ENCODE measurements at places on chromosomes 3 and 15. TPM values are rescaled to one million over a fixed set of nuclear protein-coding genes. Genes with fewer than 3 reads are reported as not detected.
A peak's percentile ranks its signal among the peaks of the same experiment; 100 is the strongest.

IQCB1 gene
- total RNA-seq, result 28.2 TPM

PRSS50 gene
- 0.23 TPM for total RNA-seq

STRIT1 gene
- total RNA-seq, result not detected

BOC gene
- 86.6 TPM for total RNA-seq

KLHL40 gene
- total RNA-seq, result not detected

RNF168 gene
- total RNA-seq, result 24.6 TPM

PLCH1 gene
- total RNA-seq, result 6.3 TPM

P2RY14 gene
- total RNA-seq, result 1.2 TPM

ASB14 gene
- total RNA-seq, result not detected

CCRL2 gene
- total RNA-seq, result 1.1 TPM

ARL6IP5 gene
- total RNA-seq, result 77.4 TPM

DNA sequence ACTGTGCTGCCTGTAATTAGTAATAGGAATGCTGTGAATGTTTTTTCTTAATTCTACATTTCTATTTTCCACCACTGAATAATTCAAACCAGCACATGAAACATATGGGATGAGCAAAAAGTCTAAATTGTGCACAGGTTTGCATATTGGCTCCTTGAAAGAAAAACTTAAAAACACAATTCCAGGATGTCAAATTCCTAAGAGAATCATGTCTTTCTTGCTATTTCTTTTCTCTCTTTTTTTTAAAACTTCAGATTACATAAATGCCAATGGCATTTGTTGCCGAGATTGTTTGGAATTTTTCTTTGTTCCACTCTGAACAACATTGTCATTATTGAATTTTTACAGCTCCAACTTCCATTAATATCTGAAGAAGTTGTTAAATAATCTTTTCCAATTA, 60.8 kb downstream of the VGLL3 start:
- no peaks in the 10 kb centered on the region for H3K36me3 ChIP-seq
- no peak overlapping the region for H3K4me3 ChIP-seq
- DNase-seq, result no peak
- H3K27me3 ChIP-seq, result no peaks in the 10 kb centered on the region
- no peaks in the 10 kb centered on the region for H3K4me1 ChIP-seq

DNA sequence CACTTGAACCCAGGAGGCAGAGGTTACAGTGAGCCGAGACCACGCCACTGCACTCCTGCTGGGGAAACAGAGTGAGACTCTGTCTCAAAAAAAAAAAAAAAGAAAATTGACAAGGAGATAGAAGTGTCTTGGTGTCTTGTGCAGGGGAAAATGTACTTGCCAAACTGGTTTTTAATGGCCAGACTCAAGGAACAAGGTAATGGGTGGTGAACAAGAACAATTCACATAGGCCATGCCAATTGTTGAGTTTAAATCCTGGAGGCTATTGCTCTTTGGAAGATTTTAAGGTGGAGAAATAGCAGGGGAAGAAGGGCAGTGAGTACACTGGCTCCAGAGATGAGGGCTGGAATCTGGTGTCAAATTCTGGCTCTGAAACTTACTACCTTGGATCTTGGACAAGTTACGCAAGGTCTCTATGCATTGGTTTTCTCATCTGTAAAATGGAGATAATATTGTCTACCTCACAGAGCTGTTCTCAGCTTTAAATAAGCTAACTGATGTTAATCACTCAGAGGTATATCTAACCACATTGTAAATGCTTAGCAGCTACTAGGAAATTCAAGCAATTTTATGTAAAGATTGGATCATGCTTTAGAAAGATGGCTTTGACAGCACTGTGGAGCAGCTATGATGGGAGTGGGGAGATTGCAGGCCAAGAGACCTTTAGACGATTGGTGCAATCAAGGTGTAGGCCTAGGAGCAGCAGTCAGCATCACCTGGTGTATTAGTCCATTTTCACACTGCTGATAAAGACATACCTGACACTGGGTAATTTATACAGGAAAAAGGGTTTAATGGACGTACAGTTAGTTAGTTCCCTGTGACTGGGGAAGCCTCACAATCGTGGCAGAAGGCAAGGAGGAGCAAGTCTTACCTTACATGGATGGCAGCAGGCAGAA, 78.3 kb downstream of the B3GALNT1 start:
- H3K27me3 ChIP-seq, result no peaks in the 10 kb centered on the region
- no peaks in the 10 kb centered on the region for H3K4me1 ChIP-seq
- no peak overlapping the region for H3K27ac ChIP-seq

- no peaks in the 10 kb centered on the region for H3K36me3 ChIP-seq
- H3K4me3 ChIP-seq, result no peak overlapping the region
Observed at GRCh38 chr3:137845666-137846065, 81.6 kb downstream of the SOX14 start.

DNA sequence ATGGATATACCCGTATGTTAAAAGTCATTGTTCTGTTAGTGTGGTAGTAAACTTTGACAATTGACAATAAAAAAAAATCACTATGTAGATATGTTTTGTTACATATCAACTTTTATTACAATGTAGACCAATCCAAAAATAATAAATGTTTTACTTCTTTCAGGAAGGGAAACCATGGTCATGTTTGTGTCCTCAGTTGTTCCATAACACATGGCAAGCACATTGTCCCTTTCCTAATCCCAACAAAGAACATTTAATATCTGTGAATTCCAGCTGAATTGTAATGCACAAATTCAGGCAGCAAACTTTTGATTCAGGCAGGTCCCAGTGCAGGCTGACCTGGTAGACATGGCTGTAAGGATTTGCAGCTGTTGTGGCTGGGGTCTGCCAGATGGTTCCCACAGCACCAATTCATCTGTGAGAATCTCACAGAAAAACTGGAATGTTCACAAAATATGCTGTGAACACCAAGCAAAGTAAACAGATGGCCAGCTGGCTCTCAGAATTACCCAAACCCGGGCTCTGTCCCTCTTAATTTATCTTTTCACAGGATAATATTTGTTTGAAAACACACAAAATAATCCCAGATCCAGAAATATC, 1.9 kb upstream of the SPG21 start:
- DNase-seq, result peak; percentile 36
- H3K27me3 ChIP-seq, result no peaks in the 10 kb centered on the region
- H3K4me1 ChIP-seq, result peaks cover 2% of the 10 kb centered on the region
- H3K4me3 ChIP-seq, result no peak overlapping the region

DNA sequence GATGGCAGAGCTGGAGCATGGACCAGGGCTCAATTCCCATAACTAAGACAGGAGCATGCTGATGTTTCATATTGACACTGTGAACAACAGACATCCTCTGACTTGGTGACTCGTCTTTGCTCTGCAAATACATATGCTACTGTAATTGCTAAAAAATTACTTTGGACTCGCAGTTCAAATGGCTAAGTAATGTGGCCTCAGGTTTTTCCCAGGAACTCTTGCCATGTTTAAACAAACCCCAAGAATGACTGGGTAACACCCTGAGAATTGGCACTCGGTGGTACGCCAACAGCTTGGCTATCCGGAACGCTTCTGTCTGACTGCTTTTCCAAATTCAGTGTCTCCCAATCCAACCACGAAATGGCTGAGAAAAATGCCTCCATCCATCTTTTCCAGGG, 456.7 kb upstream of the THBS1 start:
- H3K27me3 ChIP-seq, result no peaks in the 10 kb centered on the region
- H3K4me3 ChIP-seq, result no peak overlapping the region
- DNase-seq, result no peak
- no peaks in the 10 kb centered on the region for H3K36me3 ChIP-seq
- peaks cover 10% of the 10 kb centered on the region for H3K4me1 ChIP-seq

DNA sequence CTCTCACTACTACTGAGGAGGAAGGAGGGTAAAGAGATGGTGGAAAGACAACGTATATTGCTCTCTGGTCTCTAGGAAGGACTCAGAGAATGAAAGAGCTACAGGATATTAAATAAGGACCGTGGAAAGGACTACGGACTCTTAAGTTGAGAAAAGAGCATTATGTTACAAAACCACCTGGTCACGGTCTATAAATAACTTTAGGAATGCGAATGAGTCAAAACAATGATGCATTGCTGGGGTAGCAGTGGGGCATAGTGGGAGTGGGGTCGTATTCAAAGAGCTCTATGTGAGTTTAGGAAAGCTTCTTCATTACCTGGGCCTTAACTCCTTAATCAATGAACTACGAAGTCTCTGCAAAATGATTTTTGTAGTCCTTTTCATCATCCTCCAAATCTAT, 295.7 kb upstream of the SOX14 start:
- no peak overlapping the region for H3K4me3 ChIP-seq
- DNase-seq, result no peak
- H3K27me3 ChIP-seq, result no peaks in the 10 kb centered on the region
- H3K27ac ChIP-seq, result no peak overlapping the region
- no peaks in the 10 kb centered on the region for H3K36me3 ChIP-seq
- H3K4me1 ChIP-seq, result peaks cover 4% of the 10 kb centered on the region

GRCh38 chr3:64732576-64732975, 44.8 kb upstream of the ADAMTS9 start:
- no peaks in the 10 kb centered on the region for H3K27me3 ChIP-seq
- no peaks in the 10 kb centered on the region for H3K36me3 ChIP-seq
- no peak for DNase-seq

DNA sequence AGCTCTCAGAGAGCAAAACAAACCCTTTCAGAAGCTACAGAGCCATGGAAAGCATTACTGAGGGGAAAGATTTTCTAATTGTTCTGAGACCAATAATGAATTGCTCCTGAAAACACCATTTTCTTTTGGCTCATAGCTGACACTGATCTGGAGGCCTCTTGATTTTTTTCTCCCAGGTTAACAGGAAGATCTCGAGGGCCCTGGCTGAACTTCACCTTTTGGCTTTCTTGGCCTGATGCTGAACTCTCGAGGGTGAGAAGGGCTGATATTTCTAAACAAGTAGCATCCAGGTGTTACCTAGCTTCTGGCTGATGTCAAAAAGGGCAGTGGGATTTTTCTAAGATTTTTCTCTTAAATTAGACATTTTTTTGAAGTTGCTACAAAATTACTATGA, 19.9 kb upstream of the NFKBIZ start:
- H3K4me1 ChIP-seq, result peaks cover 5% of the 10 kb centered on the region
- no peaks in the 10 kb centered on the region for H3K36me3 ChIP-seq
- no peak for DNase-seq
- peak overlapping the region; percentile 59 for H3K4me3 ChIP-seq

- no peak for DNase-seq
- H3K27ac ChIP-seq, result no peak overlapping the region
- no peaks in the 10 kb centered on the region for H3K4me1 ChIP-seq
- H3K36me3 ChIP-seq, result no peaks in the 10 kb centered on the region
- no peaks in the 10 kb centered on the region for H3K27me3 ChIP-seq
Observed at GRCh38 chr3:73115806-73116205, 54.3 kb downstream of the EBLN2 start.

DNA sequence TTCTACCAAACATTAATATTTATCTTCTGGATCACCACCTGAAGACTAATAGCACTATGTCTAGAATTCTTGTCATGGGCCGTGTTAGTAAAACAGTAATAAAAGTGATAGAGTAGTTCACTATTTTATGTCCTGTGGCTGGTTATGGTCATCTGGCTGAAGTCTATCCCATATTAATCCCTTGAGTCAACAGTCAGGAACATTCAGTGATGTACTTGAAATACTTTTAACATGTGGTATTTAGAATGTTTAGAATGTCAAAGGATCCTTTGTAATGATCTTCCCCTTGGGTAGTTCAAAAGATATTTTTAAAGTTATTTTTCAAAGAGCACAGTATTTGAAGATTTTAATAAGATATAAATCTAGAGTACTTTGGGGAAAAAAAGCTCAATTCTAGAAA, 117.0 kb downstream of the MBNL1 start:
- no peak for DNase-seq
- H3K27ac ChIP-seq, result no peak overlapping the region
- H3K27me3 ChIP-seq, result no peaks in the 10 kb centered on the region
- H3K4me3 ChIP-seq, result no peak overlapping the region
- peaks cover 4% of the 10 kb centered on the region for H3K4me1 ChIP-seq

DNA sequence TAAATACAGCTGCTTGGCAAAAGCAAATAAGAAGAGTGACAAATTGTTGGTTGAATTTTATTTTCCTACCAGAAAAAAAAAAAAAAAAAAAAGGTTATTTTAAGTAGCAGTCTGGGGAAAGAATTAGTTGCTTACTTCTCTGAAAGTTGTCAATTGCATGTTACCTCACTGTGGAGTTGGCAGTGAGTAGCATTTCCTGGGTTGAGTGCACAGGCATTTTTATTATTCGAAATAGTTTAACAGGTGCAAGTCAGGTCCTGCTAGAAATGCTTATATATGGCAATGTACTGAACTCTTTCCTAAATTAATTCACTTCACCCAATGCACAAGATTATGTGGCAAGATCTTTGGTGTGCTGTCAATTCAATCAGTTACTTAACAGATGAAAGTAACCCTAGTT, 680.6 kb downstream of the EPHA3 start:
- H3K27ac ChIP-seq, result no peak overlapping the region
- H3K27me3 ChIP-seq, result no peaks in the 10 kb centered on the region
- DNase-seq, result no peak
- H3K4me1 ChIP-seq, result no peaks in the 10 kb centered on the region

- no peak for DNase-seq
- no peak overlapping the region for H3K4me3 ChIP-seq
- no peaks in the 10 kb centered on the region for H3K27me3 ChIP-seq
- H3K4me1 ChIP-seq, result no peaks in the 10 kb centered on the region
- no peak overlapping the region for H3K27ac ChIP-seq
Observed at GRCh38 chr3:51605938-51606337, 65.1 kb upstream of the TEX264 start.

DNA sequence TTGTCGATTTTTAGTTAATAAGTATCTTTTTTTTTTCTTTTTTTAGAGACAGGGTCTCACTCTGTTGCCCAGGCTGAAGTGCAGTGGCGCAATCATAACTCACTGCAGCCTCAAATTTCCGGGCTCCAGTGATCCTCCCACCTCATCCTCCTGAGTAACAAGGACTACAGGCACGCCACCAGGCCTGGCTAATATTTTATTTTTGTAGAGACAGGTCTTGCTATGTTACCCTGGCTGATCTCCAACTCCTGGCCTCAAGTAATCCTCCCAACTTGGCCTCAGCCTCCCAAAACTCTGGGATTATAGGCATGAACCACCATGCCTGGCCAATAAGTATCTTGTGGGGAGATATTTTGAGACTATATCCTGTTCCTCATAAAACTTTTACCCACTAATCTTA, 29.4 kb upstream of the ARID3B start:
- H3K36me3 ChIP-seq, result no peaks in the 10 kb centered on the region
- H3K27me3 ChIP-seq, result no peaks in the 10 kb centered on the region
- H3K4me1 ChIP-seq, result no peaks in the 10 kb centered on the region

DNA sequence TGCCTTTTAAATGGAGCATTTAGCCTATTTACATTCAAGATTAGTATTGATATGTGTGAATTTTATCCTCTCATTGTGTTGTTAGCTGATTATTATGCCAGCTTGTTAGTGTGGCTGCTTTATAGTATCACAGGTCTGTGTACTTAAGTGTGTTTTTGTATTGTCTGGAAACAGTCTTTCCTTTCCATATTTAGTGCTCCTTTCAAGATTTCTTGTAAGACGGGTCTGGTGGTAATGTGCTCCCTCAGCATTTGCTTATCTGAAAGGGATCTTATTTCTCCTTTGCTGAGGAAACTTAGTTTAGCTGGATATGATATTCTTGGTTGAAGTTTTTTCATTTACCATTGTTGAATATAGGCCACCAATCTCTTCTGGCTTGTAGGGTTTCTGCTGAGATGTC, 549.0 kb downstream of the EPHA3 start:
- DNase-seq, result no peak
- H3K36me3 ChIP-seq, result no peaks in the 10 kb centered on the region
- H3K4me3 ChIP-seq, result no peak overlapping the region

- H3K4me1 ChIP-seq, result no peaks in the 10 kb centered on the region
- no peaks in the 10 kb centered on the region for H3K36me3 ChIP-seq
Observed at GRCh38 chr3:37723585-37723984, 138.1 kb upstream of the CTDSPL start.

- no peaks in the 10 kb centered on the region for H3K36me3 ChIP-seq
- H3K27me3 ChIP-seq, result no peaks in the 10 kb centered on the region
- H3K4me3 ChIP-seq, result no peak overlapping the region
- no peak overlapping the region for H3K27ac ChIP-seq
Observed at GRCh38 chr15:34701536-34701935, 53.3 kb downstream of the GJD2 start.
